HEK293T (cell line): ENCODE measurements at places on chromosomes 11 and 22.
A peak's percentile ranks its signal among the peaks of the same experiment; 100 is the strongest.

DNA sequence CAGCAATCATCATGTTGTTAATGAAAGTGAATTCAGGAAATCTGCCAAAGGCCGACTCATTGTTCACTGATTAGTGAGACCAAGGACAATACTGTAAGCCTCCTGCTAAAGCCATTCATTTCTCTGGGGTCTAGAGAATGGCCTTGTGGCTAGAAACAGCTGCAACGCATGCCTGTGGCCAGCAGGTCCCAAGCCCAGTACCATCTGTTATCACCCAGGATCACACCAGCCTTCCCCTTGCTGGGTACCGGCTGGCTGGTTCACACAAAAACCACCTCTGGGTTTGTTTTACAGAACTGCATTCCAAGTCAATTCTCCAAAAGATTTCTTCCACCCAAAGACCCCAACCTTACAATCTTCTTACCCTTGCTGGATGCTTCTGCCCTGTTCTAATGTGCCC, 1.1 kb downstream of the PLAAT5 start:
- DNase-seq, result no peak

DNA sequence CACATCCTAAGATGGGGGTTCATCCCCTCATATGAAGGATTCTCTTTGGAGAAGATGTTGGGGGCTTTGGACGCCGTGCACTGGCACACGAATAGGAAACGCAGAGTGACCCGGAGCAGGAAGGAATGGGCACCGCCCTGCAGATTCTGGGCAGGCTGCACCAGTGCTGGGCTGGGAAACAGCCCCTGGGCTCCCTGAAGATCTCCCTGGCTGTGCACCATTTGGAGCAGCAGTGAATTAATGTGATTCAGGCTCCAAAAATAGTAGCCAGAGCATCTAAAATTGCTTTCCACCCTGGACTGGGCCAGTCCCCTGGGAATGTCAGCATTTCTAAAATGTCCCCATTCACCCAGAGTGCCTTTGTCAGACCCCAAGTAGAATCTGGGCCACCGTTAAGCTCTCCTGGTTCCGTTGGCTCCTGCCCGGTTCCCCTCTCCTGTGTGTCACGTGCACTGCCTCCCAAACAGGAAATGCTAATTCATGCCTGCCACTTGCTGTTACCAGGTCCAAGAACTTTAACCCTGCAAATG, 18.6 kb downstream of the IRAG1 start:
- no peak for DNase-seq

DNA sequence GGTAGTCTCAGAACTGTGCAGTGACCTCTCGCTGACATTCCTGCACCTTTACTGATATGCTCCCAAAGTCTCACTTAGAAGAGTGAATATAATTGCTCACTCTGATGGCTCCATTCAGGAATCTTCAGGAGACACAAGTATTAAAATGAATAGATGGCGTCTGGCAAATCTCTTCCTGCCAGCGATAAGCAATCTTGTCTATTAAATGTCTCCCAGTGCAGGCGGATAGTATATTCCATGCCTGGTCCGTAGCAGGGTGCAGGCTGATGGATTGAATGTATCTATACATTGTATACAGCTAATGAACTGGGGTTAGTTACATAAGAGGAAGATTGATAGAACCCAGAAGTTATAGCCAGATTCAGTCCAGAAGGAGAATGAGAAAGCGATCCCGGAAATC, 575.3 kb downstream of the NTM start:
- no peak for DNase-seq

DNA sequence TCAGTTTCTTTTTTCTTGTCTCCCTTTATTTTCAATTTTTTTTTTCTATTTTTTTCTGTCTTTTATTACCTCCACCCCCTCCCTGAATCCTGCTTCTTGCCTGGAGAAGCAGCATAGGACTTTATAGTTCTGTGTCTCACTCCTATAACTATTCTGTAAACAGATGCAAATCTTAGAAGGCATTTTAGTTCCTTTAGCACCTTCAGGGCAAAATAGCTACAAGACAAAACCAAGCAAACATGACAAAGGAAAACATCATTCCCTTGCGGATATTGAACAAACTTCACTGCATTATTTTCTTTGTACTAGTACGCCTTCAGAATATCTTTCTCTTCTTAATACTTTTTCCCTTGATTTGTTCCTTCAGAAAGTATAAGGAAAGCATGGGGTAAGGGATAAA, 446.2 kb upstream of the CHORDC1 start:
- DNase-seq, result no peak

- DNase-seq, result no peak
Observed at GRCh38 chr11:11995601-11996000, 12.8 kb downstream of the DKK3 start.

GRCh38 chr22:18032455-18033101, 8.2 kb upstream of the MICAL3 start:
- no peak for DNase-seq

GRCh38 chr22:40932396-40932795, 18.8 kb upstream of the RBX1 start:
- no peak for DNase-seq

- no peak for DNase-seq
Observed at GRCh38 chr11:44255406-44256071, 54.4 kb downstream of the ALX4 start.

DNA sequence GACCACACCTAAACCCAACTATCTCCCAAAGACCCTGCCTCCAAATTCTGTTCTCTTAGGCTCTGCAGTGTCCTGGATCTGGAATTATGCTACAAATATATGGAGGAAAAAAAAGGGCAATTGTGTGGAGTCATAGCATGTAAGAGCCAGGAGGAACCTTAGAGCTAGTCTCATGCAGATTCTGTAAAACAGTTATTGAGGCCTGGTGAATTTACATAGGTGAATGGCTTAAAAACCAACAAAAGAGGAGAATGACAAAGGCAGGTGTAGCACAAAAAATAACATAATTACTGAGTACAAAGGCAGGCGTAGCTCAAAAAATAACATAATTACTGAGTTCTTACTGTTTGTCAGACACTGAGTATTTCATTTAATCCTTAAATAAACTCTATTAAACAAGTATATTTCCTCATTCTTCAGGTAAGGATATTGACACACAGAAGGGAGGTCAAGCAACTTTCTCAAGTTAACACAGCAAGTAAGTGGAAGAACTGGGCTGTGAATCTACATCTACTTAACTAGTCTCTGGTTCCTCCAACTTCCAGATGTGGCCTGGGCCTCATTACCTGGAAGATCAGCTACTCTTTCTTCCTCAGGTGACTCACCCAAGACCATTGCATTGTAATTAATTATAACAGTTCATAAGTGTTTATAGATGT, 938.9 kb upstream of the TENM4 start:
- DNase-seq, result no peak

DNA sequence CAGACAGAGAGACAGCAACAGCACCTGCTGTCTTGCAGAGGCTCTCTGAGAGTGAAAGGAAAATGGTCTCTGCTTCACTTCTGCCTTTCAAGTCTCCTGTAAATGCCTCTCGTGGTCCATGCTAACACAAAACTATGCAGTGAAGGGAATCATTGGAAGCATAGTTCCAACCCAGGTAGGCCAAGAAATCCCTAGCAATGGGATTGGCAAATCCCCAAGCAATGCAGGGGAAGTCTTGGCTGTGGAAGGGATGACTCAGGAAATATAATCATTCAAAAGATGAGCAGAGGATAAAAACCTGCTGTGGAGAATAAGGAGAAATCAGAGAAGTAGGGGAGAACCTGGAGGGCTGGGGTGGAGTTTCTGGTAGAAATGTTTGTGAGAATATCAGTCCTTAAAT, 216.1 kb upstream of the ZBED5 start:
- no peak for DNase-seq

DNA sequence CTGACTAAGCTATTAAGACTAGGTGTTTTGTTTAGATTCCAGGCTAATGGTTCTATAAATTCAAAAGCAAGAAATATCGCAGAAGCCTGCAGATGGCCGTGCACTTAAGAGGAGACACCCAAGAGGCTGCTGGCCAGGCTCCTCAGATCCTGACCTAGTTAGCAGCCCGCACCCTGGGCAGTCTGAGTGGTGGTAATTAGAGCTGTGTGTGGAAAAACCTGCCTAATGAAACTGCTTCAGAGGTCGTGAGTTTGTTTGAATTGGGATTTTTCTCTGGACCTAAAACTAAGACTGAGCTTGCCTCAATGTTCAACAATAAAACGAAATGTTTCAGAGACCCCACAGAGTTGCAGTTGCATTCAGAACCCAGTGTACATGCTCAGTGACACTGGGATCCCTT, 627.7 kb downstream of the OPCML start:
- no peak for DNase-seq

DNA sequence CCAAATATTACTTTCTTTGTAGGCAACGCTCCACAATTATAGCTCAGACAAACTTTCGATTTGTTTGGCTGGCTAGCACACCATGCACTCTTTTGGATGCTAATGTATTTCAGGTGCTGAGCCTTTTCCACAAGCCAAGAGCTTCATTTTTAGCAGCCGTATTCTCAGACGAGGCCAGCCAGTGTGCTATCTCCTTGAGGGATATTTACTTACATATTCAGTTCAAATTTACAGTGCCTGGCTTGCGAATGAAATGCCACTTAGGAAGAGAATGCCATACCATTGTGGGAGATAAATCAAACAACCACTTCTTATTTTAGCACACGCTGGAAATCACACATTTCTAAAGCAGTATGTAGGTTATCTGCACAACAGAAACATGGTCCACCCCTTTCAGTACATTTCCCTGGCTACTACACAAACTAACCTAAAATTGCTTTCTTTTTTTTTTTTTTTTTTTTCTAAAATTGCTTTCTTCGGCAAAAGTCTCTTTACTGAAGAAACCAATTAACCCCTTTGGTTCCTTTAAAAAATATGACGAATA, 236.9 kb downstream of the CADM1 start:
- no peak for DNase-seq

- peak; percentile 68 for DNase-seq
Observed at GRCh38 chr11:115324581-115325432, 179.4 kb downstream of the CADM1 start.

GRCh38 chr11:128334311-128335044, 252.9 kb downstream of the ETS1 start:
- DNase-seq, result no peak

GRCh38 chr22:37187891-37188761, at the start of gene C1QTNF6:
TSS of gene C1QTNF6 (minus strand) at chr22:37188247. CDS start at chr22:37188213, 34 bp downstream.
- no peak for DNase-seq

- DNase-seq, result no peak
Observed at GRCh38 chr11:110828086-110828485, 115.8 kb upstream of the ARHGAP20 start.

DNA sequence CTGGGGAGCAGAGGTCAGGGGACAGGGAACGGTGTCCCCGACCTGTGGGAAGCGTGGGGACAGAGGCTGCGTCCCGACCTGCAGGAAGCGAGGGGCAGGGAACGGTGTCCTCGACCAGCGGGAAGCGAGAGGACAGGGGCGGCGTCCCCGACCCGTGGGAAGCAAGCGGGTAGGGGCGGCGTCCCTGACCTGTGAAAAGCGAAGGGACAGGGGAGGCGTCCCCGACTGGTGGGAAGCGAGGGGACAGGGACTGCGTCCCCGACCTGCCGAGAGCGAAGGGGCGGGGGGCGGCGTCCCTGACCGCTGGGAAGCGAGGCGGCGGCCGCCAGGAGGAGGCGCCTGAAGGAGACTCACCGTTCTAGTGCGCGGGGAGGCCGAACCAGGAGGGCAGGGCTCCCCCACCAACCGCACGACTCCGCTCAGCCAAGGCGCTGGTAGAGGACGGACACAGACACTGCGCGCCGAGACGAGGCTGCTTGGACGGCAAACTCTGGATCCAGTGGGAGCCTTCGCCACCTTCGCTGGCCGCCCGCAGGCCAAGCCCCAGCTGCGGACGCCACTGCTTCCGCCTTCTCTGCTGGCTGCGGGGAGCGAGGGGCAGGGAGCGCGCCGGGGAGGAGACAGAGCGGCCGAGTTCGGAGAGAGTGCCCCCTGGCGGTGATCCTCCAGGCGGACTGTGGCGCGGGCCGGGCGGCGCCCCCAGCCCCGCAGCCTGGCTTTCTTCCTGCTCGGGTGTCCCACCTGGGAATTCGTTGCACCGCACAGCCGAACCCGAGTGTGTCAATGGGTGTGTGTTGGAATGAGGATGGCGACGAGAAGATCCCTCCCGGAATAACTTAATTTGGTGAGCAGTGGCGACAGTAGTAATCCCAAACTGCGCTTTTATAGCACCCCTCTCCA, at the start of gene TRAF6:
Gene TRAF6, minus strand, starts transcription at position 579 of the 900 bp plus-strand sequence. CDS start 8,757 bp downstream, outside the sequence.
- DNase-seq, result peak; percentile 87

- no peak for DNase-seq
Observed at GRCh38 chr11:15471048-15471894, 356.5 kb downstream of the INSC start.

GRCh38 chr22:48427731-48428211, 1399.9 kb downstream of the BRD1 start:
- no peak for DNase-seq

GRCh38 chr22:35226958-35227647, 30.2 kb upstream of the HMGXB4 start:
- no peak for DNase-seq

- no peak for DNase-seq
Observed at GRCh38 chr11:62914416-62914815, 6.7 kb downstream of the CHRM1 start.

DNA sequence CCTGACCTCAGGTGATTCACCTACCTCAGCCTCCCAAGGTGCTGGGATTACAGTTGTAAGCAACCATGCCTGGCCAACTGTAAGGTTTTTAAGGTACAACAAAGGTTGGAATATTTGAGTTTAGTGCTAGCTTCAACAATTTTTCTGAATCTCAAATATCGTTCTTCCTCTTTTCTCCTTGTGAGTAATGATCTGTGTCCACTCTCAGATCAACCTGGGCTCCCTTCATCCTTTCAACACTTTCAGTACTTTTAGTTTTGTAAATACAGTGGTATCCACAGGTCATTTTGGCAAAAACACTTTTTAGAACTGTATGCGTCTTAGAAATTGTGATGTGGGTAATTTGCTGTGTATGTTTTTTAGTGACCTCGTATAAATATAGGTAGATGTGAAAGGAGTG, 7.9 kb downstream of the PACS1 start:
- DNase-seq, result no peak

DNA sequence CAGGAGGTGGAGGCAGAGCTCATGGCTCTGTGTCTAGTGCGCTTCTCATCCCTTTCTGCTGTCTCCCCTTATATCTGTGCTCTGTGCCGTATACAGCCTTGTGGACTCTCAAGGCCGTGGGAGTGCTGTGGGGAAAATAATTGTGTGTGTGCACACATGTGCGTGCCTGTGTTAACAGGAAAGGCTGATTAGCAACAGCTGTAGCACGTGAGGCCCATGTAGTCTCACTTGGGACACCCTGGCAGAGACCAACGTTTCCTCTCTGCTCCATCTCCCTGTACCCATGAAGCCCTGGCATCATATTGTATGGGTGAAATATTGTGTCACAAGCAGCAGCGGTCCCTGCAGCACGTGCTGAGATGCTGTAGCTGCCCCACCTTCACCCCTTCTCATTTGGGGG, 109.3 kb downstream of the LRRC32 start:
- no peak for DNase-seq

GRCh38 chr11:108927791-108928545, 263.1 kb downstream of the DDX10 start:
- no peak for DNase-seq
